Activated naive CD8-positive, alpha-beta T cell treated with anti-CD3 and anti-CD28 coated beads, Interleukin-2, amount 50 U/mL, for 16 hours (primary cell): ENCODE measurements at places on chromosomes 12 and 14.

GRCh38 chr12:113267621-113268020, 46.4 kb downstream of the TPCN1 start:
- DNase-seq, result no peak

- peak; percentile 78 for DNase-seq
These were observed at the start of gene TWF1 for GRCh38 chr12:43805860-43806736. TSS of gene TWF1 (minus strand) at chr12:43806317. CDS start at chr12:43806245, 72 bp downstream.

DNA sequence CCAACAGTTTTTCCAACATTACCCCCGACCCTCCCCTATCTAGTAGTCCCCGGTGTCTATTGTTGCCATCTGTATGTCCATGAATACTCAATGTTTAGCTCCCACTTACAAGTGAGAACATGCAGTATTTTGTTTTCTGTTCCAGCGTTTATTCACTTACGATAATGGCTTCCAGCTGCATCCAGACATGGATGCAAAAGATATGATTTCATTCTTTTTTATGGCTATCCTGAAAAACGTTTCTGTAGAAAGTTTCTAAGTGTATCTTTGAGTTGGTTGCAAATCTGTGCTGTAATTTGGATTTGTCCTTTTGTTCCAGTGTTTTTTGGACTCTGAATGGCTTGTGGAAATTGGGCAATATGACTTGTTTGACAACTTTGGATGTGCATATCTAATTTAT, 11.7 kb downstream of the SP1 start:
- DNase-seq, result no peak

DNA sequence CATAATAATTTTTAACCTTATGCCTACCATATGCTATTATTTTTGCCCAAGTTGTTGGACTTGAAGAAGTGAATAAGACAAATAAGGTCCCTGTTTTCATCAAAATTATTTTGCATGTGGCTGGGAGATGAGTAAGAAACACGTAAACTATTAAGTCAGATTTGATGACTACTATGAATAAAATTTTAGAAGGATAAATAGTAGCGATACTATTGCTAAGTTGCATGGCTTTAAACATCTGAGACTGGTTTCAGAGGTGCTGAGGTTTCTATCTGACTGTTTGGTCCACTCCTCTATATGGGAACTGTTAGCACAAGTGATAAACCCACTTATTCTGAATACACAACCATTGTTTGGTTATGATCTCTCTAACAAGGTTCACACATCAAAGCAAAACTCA, 674.3 kb upstream of the MDGA2 start:
- no peak for DNase-seq

GRCh38 chr12:88604646-88605045, 24.4 kb upstream of the KITLG start:
- DNase-seq, result no peak

DNA sequence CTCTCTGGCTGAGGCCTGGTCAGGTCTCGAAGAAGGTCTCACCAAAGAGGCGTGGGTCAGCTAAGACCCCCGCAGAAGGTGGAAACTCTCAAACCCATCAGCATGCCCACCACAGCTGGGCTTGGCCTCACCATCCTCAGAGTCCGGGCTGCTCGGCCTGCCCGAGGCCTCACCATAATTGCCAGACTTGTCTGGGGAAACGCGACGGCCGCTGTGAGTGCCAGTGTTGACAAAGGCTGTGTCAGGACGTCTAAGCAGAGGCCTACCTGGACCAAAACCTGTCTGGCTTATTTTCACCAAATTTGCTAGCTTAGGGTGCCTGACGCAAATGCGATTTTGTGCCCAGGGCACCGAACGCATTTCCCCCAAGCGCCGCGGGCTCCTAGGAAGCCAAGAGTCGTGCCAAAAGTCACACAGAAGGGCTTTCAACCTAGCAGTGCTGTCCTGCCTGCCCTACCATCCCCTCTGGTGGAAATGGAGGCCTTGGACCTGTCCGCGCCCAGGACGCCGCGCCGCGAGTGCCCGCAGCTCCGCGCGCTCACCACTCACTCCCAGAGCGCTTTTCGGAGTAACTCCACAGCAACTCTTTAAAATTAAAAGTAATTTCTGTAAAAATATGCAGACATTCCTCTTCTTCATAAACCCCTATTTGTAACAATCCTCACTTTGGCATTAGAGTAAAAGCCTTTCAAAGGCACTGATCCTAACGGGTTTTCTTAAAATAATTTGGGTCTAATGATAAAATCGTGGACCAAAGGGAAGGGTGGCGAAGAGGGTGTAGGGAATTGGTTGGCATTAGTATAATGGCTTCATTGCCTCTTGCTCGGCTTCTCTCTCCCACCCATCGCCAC, 1.2 kb upstream of the ALX1 start:
- DNase-seq, result no peak

DNA sequence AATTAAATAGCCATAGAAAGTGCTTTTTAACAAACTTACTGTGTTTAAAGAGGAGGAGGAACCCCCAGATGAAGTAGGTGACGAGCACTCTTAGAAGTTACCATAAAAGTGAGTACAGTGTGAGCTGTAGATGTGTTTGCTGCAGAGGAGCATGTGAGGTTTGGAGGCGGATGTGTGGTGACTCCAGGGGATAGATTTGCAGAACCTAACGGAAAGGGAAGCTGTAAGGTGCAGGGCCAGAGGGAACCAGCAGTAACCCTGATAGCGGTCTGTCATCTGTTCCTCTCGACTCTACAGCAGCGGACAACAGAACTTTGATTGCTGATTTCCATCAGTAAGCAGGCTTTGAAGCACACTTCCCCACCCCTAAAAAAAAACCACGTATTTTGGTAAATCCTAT, 5.2 kb downstream of the CALM1 start:
- DNase-seq, result no peak

DNA sequence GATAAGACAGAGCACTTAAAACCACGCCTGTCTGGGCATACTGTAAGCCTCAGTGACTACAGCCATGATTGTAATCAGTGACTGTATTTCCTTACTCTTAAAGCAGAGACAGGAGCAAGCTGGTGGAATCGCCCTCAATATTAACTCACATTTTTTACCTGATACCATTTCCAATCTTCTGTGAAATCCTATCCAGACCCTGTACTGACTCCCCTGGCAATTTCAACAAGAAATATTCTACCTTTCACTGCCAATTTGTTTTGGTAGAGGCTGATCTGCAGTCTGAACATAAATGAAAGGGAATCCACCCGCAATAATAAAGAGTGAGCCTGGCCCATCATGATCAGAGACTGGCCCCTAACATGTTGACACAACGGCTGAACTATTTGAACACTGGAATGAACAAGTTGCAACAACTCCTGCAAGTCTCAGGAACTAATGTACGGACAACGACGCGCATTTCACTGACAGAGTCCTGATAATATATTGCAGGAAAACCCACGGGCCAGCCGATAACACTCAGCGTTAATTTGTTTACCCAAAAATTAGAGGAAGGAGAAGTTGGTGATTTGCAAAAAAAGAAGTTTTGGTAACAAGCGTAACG, 195.5 kb upstream of the BTG1 start:
- DNase-seq, result no peak

GRCh38 chr14:67547224-67547780, 14.2 kb downstream of the PLEKHH1 start:
- no peak for DNase-seq

DNA sequence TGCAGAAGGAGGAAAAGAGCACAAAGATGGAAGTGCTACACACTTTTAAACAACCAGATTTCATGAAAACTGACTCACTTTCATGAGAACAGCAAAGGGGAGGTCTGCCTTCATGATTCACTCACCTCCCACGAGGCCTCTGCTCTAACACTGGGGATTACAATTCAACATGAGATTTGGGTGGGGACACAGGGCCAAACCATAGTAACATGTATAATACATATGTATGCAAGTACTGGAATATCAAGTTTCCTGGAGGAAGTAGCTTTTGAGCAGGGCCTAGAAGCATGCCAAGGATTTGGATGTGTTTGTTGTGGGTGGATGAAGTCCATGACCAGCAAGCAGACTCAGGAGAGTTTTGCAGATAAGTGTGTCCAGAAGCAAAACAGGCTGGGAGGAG, 409.0 kb downstream of the RGS6 start:
- no peak for DNase-seq

- no peak for DNase-seq
These were observed 356.9 kb upstream of the CCDC196 start for GRCh38 chr14:66129224-66129623.

GRCh38 chr14:34710744-34711143, 3.6 kb downstream of the CFL2 start:
- DNase-seq, result no peak

GRCh38 chr14:65074449-65075150, 27.7 kb downstream of the MAX start:
- no peak for DNase-seq

- DNase-seq, result no peak
These were observed 87.3 kb downstream of the SLC41A2 start for GRCh38 chr12:104870797-104871196.

GRCh38 chr12:4108803-4109345, 164.7 kb upstream of the CCND2 start:
- DNase-seq, result no peak

DNA sequence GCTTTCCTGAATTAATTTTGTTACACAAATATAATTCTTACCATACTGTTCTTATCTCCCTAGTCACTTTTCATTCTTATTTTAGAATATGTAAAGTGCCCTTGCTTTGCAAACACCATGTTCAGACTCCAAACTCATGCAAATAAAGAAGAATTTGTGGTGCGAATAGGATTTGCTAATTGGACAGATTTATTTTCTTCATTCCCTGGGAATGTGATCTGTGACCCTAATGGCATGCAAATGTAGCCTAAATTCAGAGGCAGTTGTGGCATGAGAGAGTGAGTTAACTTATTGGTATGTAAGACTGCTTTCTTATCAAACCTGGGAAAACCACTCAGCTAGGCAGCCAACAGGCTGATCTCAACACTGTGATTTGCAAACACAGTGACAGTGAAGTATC, 10.0 kb downstream of the CAPZA3 start:
- no peak for DNase-seq

DNA sequence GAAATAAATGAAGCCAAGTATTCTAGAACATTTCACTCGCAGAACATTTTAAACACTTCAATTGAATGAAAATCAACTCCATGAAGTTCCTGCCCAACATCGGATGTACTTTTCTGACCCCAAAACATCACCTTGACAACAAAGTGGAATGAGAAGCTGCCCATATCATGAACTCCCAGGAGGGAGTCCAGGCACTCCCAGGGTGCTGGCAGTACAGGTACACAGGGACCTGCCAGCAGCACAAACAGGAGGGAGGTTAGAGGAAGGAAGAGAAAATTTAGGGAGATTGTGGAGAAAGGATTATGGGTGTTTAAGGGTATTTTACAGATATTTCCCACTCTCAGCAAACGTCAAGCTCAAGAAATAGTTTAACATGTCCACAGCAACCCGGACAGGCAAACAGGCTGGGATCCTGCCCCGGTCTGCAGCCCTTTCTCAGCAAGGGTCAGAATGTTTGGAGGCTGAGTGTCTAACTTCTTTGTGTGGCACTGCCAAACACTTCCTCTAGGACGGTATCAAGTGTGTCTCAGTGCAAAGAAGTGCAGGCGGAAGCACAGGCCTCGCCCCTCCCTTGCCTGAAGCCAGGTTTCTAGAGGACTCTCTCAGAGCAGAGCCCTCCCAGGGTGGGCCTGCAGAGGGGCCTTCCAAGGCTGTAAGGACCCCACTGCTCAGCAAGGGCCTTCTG, 72.2 kb downstream of the SETD3 start:
- no peak for DNase-seq

DNA sequence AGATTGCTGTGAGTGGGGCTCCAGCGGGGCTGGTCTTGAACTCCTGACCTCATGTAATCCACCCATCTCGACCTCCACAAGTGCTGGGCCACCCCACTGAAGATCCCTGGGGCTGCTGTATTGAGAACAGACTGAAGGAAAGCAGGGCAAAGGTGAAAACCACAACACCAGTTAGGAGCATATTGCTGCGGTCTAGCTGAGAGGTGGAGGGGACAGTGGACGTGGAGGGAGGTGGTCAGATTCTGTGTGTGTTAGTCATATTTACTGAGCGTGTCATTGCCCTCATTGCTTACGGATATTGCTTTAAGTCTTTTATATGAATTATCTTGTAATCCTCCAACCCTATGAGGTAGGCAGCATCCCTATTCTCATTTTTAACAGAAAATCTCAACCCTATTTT, 69.0 kb upstream of the OVCH1 start:
- DNase-seq, result no peak

DNA sequence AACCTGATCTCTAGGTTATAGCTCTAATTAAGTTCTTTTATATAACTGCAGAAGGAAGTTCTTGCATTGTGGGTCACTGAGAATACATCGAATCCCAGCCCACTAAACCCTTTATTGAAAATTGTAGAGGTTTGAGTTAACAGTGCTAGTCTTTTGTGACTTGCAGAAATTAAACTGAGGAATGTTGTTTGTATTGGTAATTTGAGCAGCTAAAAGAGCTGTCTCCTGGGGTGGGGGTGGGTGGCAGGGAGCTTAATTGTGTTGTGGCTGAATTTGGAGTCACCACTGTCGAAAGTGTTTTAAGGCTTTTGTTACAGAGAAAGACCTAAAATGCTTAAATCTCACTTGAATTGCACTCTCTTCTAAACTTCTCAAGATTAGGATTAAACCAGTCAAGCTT, 3.2 kb upstream of the COX8C start:
- DNase-seq, result no peak

DNA sequence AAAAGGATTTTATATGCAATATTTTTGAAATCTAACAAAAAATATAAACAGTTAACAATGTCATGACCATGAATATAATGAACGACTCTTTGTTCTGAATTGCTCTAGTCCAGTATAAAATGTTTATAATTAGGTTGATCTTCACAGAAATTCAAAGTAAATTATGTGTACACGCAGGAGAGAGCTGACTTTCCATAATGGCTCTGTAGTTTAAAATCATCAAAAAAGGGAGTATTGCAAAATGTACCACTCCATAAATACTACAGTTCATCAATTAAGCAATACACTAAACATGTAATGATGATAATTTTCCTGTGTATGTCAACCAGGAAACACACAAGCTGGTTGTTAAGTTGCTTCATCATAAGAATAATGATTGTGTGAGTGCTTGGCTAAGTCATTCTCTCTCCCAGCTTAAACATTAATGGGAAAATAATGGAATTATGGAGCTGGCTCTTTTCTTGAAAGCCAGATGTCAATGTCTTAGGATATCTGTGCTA, 189.5 kb upstream of the PLEKHG7 start:
- no peak for DNase-seq

GRCh38 chr14:63781686-63782085, 53.8 kb upstream of the SGPP1 start:
- DNase-seq, result no peak

DNA sequence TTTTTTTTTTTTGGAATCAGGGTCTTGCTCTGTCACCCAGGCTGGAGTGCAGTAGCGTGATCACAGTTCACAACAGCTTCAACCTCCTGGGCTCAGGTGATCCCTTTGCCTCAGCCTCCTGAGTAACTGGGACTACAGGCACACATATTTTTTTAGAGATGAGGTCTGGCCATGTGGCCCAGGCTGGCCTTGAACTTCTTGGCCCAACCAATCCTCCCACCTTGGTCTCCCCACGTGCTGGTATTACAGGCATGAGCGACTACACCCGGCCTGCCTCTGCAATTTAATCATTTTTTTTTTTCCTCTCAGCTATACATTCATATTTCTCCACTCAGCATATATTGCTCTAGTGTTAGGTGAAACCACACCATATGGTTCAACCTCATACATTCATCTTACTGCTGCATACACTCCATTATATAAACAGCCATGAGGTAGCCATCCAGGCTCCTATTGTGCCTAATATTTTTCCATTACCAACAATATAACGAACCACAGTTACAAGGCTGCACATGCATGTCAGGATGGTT, 7.1 kb downstream of the STX2 start:
- DNase-seq, result no peak
